ENCODE measurements at places on chromosomes 16 and 17. TPM values are rescaled to one million over a fixed set of nuclear protein-coding genes. Genes with fewer than 3 reads are reported as not detected.

The HOXB2 gene
- 0.16 TPM for total RNA-seq

The VMP1 gene
- total RNA-seq = 238 TPM

The PER1 gene
- 7.8 TPM for total RNA-seq

The NEUROD2 gene
- 70.3 TPM for total RNA-seq

The ADAMTS18 gene
- total RNA-seq = 0.31 TPM

The RCVRN gene
- total RNA-seq = 0.16 TPM

The PDILT gene
- total RNA-seq = not detected

The MAF gene
- 26.8 TPM for total RNA-seq

The KIF22 gene
- 35.7 TPM for total RNA-seq

The CTDNEP1 gene
- 26.5 TPM for total RNA-seq

The SCNN1B gene
- total RNA-seq = not detected

The PYY gene
- total RNA-seq = not detected

The SCN4A gene
- not detected for total RNA-seq

The RNF213 gene
- total RNA-seq = 17.5 TPM

The IL17C gene
- not detected for total RNA-seq

The ARSG gene
- total RNA-seq = 4.4 TPM

The BIRC5 gene
- 7.3 TPM for total RNA-seq

The CORO1A gene
- 15.9 TPM for total RNA-seq

The HES7 gene
- 0.31 TPM for total RNA-seq

The NCBP3 gene
- total RNA-seq = 24.5 TPM

The CCL7 gene
- total RNA-seq = not detected

The MAP3K14 gene
- total RNA-seq = 1.2 TPM

The IL34 gene
- total RNA-seq = 1.7 TPM
